Hepatic stellate cell (primary cell): ENCODE measurements at places on chromosomes 1 and 21.

DNA sequence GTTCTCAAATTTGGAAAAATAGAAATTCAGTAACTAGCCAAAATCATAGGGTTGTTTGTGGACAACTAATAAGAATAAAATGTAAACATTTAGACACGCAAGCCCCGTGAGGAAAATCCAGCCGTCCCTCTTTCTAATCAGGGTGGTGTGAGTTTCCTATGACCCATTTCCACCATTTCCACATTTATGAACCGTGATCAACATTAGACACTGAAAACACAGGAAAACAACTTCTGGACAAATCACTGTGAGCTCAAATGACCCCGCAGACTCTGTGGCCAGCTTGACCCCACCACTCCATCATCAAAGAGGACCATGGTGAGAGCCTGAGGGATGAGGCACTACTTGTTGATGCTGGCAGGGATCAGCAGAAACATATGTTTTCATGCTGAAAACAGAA is 101.0 kb downstream of the SIM2 start:
- DNase-seq: no peak

GRCh38 chr1:86645851-86646250 is 58.5 kb upstream of the SH3GLB1 start:
- no peak for DNase-seq

- DNase-seq: no peak
Measured at GRCh38 chr1:160007577-160008200, 24.1 kb downstream of the PIGM start.

GRCh38 chr1:114671939-114672275 is 2.1 kb upstream of the DENND2C start:
- DNase-seq: no peak

DNA sequence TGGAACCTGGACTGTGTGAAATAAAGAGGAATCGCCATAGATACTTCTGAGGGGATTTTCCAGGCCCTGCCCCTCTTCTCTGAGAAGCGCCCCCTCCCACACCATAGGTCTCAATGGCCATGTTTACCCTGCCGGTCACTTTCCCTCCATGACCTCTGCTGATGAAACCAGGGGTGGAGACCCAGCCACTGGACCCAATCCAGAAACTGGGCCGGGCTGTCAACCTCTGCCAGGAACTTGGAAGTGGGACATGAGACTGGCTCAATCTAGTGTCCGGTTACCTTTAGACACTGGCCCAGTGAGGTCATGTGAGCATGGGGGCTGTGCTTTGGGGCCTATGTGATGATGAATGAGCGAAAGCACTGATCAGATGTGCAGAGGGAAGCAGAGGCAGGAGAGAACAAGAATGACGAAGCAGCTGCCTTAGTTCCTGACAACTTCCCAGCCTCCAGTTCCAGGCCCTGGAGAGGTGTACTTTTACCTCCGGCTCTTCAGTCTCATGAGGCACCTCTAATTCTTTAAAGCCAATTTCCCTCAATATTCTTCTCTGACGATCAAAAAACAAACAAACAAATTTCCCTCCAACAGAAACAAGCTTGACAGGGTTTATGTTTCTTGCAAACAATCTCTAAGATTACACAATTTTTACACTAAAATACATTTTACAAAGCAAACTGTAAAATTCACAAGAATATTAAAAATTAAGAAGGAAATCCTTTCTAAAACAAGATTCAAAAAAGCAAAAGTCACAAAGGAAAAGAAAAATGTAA is 4.9 kb downstream of the ASAP3 start:
- DNase-seq: no peak

DNA sequence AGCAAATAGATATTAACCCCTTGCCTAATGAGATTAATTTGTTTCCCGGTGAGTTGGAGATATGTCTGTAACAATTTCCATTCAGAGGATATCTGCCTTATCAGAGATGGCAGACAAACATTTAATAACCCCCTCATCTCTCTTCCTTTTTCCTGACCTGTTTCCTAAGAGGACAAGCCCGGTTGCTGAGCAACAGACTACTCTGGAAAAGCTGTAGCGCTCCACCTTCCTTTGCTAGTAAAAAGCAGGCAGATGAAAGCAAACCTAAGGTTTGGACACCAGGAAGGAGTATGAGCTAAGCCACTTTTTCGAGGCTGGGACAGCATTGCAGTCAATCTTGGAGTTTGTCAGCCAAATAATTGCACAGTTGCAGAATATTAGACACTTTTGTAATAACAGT is 82.4 kb downstream of the RGS21 start:
- DNase-seq: no peak

DNA sequence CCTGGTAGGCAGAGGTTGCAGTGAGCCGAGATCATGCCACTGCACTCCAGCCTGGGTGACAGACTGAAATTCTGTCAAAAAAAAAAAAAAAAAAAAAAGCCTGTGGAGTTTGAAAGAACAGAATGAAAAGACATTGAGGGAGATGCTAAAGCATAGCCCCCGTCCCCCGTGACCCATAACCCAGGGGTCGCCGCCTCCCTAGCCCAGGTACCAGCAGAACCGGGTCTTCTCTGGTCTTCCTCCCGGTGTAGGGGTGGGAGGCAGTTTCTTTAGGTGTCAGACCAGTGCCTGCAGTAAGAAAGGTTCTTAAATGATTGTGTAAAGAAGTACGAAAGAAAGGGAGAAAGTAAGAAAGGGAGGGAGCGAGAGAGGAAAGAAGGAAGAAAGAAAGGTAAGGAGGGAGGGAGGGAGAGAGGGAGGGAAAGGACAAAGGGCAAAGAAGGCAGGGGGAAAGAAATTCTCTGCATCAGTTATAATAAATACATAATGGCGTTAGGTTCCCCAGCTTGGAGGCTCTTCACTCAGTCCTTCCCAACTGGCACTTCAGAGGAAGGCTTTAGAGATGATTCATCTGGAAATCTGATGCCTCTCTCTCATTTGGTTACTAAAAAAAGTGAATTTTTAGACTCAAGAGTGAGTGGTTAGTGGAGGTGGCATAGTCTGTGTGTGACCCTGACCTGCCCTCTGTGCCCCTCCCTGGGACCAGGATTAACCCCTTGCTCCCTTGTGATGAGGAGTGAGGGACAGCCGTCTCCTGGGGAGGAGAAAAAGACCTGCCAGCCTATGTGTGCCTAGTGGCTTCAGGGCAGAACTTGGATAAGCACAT is 1.1 kb downstream of the IL24 start:
- DNase-seq: peak; percentile 45

- peak; percentile 17 for DNase-seq
Measured at GRCh38 chr1:119873135-119874015, 22.9 kb downstream of the ADAM30 start.

- DNase-seq: peak; percentile 29
Measured at GRCh38 chr1:247681288-247681897, 1.9 kb upstream of the OR13G1 start.

DNA sequence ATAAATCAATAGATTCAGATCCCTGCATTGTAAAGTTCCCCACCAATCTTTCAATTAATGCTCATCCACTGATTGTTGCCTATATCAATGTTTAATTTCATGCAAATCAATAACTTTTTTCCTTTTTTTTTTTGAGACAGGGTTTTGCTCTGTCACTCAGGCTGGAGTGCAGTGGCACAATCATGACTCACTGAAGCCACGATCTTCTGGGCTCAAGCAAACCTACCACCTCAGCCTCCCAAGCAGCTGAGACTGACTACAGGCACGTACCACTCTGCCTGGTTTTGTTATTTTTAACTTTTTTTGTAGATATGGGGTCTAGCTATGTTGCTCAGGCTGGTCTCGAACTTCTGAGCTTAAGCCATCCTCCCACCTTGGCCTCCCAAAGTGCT is 25.7 kb downstream of the DIO1 start:
- DNase-seq: no peak

- DNase-seq: no peak
Measured at GRCh38 chr1:65698590-65698989, 94.1 kb upstream of the PDE4B start.

DNA sequence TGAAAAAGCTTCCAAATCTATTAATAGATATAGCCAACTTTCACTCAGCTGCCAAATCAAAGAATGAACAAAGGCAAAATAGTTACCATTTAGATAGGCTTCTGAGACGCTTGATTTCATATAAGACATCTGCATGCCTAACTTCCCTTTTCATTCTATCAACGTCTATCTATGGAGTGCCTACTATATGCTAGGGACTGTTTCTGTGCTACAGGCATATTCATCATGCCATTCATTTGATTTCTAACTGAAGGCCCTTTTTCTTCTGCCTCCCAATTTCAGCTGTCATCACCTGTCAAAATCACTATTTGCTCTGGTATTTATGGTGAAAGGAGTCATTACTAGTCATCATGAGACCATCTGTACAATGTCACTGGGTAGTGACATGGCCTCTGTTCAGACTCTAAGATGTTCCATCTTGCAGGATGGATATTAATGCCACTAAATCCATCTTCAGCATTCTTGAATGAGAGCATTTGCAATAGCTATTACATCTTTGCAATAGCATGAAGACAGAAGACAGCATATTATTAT is 4.3 kb upstream of the KRTAP13-1 start:
- DNase-seq: no peak

DNA sequence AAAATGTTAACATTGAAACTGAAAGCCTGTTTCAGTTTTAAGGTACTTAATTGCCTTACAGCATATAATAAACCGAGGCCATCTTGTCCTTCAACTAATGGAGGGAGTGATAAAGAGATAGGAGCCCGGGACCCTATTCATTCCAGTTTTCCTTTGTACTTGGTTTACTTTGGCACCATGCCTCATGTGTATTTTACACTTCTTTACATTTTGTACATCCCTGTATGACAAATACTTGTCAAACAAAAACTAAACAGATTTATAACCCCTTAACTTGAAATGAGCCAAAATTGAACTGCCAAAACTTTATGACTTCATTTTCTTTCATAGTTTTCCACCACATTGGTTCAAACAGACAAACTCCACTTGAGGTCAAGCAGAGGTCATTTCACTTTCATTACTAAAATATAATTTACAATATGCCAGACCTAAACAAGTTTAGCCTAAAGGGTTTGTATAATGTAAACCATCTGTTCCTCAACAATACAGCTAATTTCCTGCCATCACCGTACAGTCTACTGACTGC is 30.9 kb upstream of the UBE2U start:
- no peak for DNase-seq

DNA sequence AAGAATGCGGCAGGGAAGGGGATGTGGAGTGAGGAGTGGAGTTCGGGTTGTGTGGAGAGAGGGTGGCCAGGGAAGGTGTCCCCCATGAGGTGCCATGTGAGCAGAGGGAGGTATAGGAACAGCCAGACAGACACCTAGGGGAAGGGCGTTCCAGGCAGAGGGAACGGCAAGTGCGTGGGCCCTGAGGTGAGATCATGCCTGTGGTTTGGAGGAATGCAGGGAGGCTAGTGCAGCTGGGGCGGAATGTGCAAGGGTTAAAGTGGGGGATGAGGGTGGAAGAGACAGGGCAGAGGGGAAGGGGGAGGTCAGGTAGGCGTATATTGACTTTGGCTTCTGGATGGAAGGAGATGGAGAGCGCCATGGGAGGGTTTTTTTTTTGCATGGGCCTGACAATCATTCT is 31.6 kb upstream of the PADI6 start:
- no peak for DNase-seq
